ENCODE measurements at places on chromosomes 7 and 10.

DNA sequence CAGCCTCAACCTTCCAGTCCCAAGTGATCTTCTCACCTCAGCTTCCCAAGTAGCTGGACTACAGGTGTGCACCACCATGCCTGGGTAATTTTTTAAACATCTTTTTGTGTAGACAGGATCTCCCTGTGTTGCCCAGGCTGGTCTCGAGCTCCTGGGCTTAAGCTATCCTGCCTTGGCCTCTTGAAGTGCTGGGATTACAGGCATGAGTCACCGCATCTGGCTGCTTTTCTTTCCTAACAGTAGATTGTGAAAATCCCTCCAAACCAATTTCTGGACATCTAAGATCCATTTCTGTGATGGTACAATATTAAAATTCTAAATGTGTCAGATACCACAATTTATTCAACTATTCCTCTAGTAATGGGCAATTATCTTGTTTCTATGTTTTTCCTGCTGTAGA lies 38.7 kb downstream of the RAB18 start:
- peak; percentile 62 for DNase-seq

GRCh38 chr7:16561943-16562342 lies 35.3 kb downstream of the LRRC72 start:
- no peak for DNase-seq

DNA sequence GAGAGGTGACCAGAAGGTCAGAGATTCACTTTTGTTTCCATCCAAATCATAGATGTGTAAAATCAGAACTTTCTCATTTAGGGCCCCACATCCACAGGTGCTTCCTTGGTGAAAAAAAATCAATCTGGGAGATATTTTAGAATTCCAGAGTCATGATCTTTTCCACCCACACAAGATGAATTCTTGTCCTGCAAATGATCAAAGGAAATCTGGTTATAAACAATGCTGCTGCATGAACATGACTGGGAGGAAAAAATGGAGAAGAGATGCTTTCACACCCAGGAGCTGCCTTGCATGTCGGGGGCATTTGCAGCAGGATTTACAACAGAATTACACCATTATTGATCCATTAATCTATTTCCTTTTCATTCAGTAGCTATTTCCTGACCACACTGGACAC lies 106.5 kb upstream of the TMEM72 start:
- DNase-seq = peak; percentile 33

GRCh38 chr10:13930120-13930519 lies 343.4 kb downstream of the PRPF18 start:
- DNase-seq = peak; percentile 29

DNA sequence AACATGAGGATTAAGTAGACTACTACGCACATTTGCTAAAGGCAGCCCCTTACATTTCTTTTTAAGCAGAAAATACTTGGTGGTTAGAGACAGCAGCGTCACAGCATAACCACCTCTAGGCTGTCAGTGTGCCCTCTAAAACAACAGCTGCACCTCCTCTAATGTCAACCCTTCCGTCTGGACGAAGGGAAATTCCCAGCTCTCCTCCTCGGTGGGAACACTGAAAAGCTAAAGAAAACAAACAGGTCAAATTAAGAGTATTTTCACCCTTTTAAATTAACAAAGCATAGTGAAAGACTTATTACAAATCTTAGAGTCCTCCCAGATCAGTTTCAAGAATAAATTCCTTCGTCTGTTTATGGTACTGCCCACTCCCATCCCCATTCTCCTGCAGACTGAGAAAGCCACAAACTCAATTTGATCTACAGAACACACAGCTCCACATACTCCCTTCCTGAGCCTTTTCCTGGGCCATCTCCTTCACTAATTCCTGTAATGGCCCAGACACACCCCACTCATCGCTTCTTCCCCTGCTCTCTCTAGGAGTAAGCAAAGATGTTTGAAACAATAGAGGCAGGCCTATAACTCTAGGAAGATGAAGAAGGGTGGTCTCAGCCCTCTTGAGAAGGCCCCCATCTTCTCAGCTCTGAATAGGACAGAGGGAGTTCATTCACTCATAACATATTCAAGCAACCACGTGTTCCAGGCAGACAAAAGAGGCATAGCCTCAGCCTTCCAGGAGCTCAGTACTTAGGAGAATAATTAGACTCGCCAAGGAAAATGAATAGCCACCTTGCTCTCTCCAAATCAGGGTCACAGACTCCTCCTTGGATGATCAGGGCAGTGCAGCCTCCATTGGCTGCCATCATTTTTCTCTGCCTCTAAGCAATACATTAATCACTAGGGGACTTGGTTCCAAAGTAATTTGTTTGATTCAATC lies 47.5 kb upstream of the HNRNPH3 start:
- DNase-seq = no peak

- DNase-seq = no peak
Measured at GRCh38 chr7:113370910-113371309, 252.6 kb upstream of the SMIM30 start.

DNA sequence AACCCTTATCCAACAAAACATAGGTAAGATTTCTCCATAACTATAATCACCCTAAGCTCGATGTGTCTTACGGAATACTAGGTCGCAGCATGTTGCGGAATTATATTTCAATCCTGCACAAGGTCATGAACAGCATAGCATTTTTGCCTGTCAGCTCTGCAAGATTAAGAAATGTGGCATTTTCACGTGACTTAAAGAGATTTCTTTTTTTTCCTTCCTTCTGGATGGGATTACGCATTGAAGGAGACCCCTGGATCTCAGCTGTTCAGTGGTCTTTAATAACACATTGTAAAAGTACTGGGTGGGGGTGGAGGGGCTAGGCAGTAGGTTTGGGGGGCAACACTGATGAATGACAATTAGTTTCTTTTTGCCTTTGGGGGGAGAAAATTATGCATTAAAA lies 106.7 kb downstream of the CUBN start:
- peak; percentile 59 for DNase-seq

DNA sequence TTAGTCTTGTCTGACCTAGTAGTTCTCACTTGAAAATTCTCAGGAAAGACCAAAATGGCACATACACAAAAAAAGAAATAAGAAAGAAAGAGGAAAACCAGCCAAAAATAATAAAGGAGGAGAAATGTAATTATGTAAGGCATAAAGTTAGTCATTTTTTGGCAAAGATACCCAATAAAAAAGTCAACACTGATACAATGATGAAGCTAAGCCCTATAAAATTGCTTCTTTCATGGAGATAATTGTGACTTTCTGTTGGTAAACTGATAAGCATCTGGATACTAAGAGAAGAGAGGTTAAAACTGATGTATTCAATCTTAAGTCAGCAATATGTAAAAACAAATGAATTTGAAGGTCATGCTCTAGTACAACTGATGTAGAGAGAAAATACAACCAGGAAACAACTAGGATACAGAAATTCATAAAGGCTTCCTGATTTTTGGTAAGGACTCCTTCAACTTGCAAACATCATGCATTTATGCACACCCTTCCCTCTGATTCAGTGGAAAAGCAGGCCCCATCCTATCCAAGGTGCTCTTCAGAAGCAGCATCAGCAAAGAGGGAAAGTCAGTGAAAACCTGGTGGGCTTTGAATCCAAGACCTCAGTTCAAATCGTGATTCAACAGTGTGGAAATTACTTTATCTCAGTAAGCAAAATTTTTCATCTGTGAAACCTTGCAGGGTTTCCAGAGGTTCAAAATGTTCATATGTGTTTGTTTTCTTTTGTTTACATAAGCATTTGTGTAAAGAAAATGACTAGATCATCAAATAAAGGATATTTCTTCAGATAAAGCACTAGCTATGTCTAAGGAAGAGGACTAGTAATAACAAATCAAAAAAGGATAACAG lies 32.6 kb downstream of the IMMP2L start:
- DNase-seq = no peak

- no peak for DNase-seq
Measured at GRCh38 chr10:45370202-45370955, 3.6 kb upstream of the ALOX5 start.

DNA sequence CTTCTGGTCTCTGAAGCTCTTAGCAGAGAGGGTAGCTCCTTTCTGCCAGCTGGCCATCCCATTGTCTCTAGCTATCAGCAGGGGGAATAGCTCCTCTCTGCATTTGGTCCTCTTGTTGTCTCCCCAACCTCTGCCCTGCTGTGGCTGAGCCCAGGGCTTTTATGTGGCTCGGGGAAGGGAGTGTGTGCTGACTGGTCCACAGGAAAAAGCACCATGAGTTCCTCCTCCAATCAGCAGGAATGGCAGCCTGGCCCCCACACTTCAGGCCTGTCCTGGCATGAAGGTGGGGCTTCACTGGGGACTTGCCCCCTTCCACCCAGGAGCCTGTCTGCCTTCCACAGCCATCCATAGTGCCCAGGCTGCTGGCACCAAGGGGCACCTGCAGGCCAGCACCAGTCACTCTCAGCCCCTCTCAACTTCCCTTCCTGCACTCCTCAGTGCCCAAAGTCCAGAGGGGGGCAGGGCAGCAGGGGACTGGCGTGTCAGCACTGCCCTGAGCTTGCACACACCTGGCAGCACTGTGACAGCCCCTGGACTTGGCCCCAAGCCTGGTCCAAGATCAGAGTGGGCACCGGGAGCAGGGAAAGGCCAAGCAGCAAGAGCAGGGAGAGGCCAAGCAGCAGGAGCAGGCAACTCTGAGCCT lies 36.2 kb downstream of the NOLC1 start:
- no peak for DNase-seq

DNA sequence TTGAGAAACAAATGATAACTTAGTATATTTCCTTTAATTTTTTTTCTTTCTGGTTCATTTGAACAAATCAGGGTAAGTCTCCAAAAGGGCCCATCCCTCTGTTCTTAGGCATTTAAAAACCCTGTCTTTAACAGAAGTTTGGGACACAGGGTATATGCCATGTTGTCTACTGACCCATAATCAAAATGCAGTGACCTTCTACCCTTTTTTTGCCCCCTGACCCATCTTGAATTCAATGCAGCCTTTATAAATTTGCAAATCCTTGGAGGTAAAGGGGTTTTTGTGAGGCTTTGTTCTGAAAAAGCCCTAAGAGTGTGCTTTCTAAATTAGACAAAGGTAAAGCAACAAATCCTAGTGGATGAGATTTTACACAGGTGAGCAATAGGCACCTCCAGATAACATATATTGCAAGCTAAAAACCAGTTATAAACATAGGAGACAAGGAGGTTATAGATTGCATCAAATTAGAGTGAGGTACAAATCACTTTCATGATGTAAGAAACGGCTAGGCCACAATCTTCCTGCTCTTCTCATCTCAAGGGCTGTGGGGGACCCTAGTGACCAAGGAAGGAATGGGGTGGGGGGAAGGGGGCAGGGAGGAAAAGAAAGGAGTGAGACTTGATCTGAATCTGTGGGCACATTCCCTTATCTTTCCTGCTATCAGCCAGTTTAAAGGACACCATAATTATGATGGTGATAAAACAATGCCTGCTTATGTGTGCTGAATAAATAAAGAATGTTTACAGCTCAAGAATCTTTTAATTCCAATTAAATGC lies 2.7 kb downstream of the SKIDA1 start:
- no peak for DNase-seq

DNA sequence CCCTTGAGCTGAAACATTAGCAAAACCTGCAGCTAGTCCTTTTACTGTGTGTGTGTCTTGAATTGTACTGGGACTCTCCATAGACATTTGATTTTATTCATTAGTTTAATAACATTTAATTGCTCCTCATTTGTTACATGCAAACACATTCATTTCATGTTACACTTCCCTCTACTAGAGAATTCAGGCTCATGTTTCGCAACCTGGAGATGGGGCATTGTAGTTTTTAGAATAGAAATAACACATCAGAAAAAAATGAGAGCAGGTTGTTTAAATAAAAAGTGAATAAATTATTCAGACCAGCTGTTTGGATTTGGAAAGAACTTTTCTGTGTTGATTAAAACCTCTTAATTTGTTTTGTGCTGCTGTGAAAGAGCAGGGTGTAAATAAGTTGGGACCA lies 243.9 kb downstream of the ETV1 start:
- DNase-seq = no peak

DNA sequence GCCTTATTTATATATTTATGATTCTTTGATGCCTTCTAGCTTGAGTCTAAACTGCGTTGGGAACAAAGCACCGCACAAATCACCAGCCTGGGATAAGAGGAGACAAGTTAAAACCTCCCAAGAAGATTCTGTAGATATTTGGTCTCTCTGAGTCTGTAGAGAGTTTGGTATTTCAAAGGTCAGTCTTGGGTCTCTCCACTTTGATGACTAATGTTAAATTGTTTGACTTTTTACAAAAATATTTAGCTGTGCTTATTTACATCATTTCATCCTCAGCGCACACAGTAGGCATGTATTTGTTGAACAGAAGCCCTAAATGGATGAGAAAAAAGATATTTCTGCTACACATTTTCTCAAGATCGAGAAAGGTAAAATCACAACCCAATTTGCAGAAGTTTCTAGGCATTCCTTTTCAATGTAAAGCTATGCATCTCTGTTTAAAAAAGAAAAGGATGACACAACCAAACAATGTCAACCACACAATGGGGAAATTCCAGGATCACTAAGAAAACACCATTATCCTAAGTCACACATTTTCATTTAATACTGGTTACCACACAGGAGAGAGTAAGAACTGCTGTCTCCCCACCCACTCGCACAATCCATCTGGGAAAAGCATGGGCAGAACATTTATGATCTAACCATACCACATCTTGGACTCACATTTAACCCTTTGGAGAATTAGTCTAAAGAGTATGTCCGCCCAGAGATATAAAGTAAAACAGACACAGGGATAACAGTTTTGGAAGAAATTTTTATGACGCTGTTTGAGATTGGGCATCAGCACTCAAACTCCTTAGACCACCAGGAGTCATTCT lies 4.4 kb downstream of the CDK6 start:
- DNase-seq = peak; percentile 93

DNA sequence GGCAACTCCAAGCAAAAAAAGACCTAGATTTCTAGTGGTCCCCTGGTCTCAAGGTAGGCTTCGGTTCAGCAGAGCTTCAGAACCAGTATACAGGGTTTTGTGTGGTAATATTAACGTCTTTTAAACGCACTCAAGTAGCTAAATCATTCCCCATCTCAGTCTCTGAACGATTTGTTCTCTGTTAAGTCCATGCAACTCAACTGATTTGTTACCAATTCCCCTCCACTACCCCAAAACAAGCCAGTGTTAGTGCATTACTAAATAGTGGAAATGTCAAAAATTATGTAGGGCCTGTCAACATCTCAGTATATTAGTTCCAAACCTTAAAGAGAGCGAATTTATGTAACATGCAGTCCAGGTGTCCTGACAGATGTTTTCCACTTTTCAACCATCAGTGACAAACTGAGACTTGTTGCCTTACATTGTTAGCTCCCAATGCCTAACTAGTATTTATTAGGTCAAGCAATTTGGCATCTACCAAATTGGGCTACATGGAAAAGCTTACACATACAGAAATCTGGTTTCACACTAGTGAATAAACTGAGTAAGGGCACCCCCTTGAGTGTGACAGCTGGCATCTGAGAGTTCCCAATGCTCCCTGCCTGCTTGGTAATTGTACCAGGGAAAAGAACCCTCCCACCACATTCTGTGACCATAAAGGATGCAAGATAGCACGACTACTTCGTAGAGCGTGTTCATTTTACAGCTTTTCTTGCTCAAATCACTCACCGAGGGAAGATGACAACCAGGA lies 12.2 kb downstream of the HNRNPA2B1 start:
- no peak for DNase-seq
